RKO (cell line): ENCODE measurements at places on chromosomes 12 and 14.

DNA sequence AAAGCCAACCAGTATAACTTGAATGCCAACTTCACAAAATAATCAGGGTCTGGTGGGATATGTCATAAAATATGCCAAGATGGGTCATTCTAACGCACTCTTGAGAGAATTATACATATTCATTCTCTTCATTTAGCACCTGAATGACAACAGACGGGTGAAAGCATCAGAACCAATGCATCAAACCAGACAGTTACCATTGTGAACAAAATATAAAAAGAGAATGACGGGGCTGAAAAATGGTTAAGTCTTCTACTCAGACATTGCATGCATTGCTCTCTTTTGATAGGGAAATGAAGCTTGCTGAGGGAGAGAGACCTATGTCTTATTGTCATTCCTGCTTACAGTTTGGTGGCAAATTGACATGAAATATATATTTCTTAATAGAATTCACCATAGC, 702.1 kb downstream of the NOVA1 start:
- DNase-seq, result no peak

GRCh38 chr14:100618318-100618693, 31.1 kb upstream of the BEGAIN start:
- DNase-seq, result no peak

GRCh38 chr14:77031759-77032490, 3.4 kb upstream of the IRF2BPL start:
- DNase-seq, result no peak

GRCh38 chr14:70771781-70772212, 37.5 kb downstream of the MAP3K9 start:
- DNase-seq, result no peak

DNA sequence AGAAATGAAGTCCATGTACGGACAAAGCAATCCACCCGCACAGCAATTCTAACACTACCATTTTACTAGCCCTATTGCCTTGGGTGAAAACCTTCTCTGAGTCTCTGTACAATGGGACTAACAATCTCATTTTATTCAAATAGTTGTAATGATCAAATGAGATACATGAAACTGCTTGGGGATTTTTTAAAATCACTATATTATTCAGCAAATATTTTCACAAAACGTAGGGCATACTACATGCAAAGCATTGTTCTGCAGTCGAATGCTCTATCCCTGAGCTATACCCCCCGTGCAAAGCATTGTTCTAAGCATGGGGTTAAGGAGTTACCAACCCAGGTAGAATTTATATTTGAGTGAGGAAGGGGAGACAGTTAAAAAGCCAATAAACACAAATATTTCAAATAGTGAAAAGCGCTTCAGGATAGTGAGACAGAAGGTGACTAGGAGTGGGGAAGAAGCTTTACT, 554 bp upstream of the ATF7 start:
- DNase-seq, result no peak

DNA sequence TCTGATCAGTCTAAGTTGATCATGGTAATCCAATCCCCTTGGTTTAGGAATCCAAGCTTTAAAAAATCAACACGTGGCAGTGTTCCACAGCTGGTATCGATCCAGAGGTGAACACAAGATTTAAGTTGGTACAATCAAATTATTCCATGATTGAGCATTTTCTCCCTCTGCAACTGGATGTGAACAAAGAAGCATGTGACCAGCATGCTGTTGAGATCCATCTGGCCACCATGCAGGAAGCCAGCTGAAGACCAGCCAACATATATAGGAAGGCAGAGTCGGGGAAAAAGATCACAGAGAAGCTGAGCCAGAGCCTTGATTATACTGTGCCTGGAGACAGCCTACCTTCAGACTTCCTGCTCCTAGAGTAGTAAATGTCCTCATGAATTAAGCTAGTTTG, 158.3 kb downstream of the SEC23A start:
- DNase-seq, result no peak

DNA sequence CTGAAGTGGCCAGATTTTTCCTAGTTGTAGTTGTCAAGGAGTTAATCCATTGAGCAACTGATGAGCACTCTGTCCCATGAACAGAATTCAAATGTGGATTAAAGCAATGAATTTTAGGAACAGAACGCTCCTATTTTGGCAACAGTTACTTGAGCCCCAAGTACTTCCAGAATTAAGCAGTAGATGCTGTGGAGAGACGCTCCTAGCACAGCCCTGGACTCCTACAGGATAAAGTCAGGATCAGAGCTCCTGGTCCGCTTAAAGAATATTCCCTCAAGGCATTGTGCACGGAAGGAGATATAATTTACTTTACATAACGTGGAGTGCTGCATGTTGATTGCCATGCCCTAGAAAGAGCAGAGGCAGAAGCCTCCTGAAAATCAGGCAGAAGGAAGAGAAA, 53.4 kb downstream of the FLRT2 start:
- no peak for DNase-seq

GRCh38 chr12:5172886-5173285, 129.2 kb downstream of the KCNA5 start:
- no peak for DNase-seq

DNA sequence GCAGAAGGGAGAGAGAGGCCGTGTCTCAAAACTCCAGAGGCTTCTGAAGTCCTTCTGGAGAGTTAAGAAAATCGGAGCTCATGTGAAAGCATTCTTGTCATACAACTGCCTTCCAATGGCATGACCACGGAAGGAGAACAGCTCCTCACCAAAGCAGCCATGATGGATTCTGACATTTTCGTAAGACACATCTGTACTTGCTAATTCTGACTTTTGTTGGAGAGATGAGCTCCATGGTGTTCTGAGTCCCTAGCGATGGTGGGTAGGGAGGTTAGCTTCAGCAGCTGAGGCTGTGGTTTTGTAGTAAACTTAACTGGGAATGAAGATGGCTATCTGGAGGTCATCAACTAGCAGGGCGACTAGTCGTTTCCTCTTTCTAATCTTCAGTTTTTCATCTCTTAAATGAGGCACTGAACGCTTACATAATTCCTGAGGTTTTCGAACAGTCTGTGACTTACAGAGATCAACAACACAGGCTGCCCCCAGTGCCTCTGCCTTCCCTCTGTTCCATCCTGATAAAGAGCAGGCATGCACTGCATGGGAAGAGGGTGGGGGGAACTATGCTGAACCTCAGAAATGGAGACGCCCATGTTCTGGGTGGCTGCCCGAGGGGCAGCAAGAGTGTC, 28.6 kb upstream of the DICER1 start:
- no peak for DNase-seq

GRCh38 chr14:106459971-106460730, 933.8 kb downstream of the TMEM121 start:
- DNase-seq, result peak; percentile 35

GRCh38 chr12:45343269-45344051, 127.6 kb downstream of the ANO6 start:
- peak; percentile 38 for DNase-seq

GRCh38 chr12:98656289-98657101, 11.4 kb downstream of the APAF1 start:
- no peak for DNase-seq

DNA sequence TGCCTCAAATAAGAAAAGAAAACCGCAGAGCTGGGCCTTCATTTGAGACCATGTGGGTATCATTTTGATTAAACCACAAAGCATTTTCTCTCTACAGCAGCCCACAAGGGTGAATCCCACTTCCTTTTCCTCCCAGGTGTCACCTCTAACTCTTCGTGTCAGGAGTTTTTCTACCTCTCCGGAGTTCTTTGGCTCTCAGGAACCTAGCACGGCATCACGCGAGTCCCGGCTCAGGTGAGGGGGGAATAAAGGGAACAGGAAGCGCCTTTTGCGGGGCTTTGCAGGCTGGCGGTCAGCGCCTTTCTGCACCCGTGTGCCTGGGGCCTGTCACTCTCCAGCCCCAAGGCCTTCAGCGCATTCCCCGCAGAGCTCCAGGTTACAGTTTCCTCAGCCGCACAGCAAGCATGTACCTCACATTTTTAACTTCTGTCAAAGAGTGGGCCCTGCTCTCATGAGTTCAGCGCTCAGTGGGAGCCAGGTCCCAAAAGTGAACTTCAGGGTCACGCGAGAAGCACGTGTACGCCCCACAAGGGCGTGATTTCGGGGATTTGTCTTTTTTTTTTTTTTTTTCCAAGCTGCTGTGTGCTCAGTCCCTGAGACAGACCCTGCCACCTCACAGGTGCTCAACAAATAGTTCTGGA, 740 bp upstream of the PRPF40B start:
- peak; percentile 37 for DNase-seq

DNA sequence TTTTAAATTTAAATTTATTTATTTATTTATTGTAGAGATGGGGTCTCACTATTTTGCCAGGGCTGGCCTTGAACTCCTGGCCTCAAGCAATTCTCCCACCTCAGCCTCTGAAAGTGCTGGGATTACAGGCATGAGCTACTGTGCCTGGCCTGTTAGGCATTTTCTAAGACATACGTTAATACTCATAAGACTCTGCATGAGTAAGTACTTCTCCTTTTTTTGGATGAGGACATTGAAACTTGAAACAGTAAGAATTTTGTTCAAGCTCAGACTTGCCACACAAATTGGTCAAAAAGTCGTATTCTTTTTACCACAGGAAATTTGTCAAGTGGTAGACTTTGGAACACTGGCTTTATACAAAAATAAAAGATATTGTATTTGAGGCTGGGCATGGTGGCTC, 187.4 kb upstream of the RASSF8 start:
- no peak for DNase-seq

DNA sequence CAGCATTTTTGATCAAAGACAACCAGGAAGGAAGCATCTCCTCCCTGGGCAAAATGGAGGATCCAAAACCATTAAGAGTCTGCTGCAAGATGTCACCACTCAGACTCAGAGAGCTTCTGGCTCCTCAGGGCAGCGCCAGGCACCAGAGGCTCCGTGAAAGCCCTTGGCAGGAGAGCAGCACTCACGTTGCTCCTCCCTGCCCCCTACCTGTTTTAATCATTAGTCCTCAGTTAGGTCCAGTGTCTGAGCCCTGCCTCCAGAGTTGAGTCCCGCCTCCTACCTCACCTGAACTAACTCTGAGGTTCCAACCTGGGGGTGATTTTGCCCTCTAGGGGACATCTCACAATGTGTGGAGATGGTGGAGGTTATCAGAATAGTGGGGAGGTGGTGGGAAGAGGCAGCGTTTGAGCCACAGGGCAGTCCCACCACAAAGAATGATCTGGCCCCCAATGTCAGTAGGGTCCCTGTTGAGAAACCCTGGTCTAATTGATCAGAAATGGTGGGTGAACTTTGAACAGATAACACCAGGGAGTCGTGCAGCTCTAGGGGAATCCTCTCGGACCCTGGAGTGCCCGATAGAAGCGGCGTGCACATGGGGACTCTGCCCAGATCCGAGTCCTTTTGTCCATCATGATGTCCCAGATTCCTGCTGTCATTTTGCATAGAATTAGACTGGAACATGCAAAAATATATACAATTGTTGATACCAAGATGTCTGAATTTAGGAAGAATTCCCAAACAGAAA, 156.7 kb upstream of the DIO3 start:
- DNase-seq, result no peak
